ENCODE measurements at places on chromosomes 2 and 18.

DNA sequence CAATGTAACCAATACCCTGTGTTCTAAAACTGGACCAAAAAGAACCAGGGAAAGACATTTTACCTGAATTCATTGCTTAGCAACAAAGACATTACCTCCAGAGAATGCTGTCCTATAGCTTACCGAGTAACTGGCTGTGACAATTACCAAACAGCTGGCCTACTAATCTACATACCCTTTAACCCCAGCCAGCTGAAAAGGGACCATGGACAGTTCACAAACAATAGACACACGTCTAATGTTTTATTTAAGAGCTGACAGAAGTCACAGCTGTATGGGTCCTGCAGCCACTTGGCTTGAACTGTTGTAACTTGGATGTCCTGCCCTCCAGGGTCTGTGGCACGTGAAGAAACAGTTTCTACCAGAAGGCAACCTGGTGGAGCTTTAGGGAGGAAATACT lies 130.1 kb upstream of the EFEMP1 start:
- no peak for DNase-seq

DNA sequence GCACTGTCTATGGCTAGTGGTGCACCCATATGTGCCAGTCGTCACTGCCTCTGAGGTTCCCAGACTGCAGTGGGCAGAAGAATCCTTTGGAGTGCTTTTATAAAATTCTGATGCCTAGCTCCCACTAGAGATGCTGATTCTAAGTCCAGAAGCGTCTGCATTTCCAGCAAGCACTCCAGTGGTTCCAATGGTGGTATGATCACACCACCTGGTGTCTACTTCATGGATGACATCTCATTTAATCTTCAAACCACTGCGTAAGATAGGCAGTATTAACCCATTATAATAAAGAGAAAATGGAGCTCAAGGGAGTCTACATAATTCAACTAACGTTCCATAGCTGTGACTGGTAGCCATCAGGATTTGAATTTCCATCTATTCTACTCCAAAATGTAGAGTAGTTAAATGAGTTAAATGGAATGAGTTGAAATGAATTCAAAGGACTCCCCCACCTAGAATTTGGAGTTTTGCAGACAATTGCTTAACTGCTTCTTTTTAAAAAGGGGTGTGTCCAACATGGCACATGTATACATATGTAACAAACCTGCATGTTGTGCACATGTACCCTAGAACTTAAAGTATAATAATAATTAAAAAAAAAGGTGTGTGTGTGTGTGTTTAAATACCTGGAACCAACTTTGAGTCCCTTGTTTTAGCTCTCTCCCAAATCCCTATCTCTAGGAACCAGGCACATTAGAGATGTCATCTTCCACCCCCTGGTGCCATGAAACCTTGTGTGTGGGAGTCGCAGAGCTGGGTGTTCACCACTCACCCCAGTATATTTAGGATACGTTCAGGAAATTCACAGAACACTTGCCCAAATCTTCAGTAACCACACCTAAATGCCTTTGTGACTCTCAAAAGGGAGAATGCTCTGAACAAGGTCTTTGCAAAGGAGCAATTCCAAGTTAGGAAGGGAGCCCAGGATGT lies 14.1 kb downstream of the LAMA3 start:
- DNase-seq: peak; percentile 45

DNA sequence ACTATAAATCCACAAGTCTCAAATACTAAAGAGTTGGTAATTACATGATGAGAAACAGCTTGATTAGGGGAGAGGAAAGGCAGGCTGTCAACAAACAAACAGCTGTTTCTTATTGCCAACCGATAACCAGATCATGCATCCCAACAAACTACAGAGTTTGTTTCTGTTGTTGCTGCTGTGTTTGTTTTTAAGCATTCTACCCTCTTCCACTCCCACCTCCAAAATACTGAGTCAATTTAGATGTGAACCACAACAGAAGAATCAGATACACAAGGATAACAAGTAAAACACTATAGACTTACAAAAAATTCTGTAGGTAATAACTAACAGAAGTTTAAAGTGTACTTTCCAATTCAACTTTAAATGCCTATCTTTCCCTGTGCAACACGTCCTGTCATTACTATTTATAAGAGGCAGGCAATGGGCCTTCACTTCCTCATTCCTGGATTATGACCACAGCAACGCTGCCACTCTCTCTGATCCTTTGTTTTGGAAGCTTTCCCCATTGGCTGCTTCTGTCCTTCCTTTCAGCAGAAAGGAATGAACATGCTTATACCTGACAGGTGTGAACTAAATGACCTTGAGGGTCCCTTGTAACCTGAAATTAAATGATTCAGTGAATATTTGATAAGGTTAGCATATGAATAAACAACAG lies 152.0 kb downstream of the SRBD1 start:
- DNase-seq: peak; percentile 41

- DNase-seq: no peak
Observed at GRCh38 chr18:23504720-23505119, 1.4 kb downstream of the RMC1 start.

- no peak for DNase-seq
Observed at GRCh38 chr2:30628341-30628740, 178.9 kb downstream of the CAPN13 start.

GRCh38 chr2:190592831-190593230 lies 56.1 kb upstream of the NAB1 start:
- no peak for DNase-seq

- DNase-seq: no peak
Observed at GRCh38 chr2:151840216-151841046, 12.2 kb upstream of the ARL5A start.

- DNase-seq: no peak
Observed at GRCh38 chr18:11987527-11987926, 6.2 kb downstream of the IMPA2 start.

DNA sequence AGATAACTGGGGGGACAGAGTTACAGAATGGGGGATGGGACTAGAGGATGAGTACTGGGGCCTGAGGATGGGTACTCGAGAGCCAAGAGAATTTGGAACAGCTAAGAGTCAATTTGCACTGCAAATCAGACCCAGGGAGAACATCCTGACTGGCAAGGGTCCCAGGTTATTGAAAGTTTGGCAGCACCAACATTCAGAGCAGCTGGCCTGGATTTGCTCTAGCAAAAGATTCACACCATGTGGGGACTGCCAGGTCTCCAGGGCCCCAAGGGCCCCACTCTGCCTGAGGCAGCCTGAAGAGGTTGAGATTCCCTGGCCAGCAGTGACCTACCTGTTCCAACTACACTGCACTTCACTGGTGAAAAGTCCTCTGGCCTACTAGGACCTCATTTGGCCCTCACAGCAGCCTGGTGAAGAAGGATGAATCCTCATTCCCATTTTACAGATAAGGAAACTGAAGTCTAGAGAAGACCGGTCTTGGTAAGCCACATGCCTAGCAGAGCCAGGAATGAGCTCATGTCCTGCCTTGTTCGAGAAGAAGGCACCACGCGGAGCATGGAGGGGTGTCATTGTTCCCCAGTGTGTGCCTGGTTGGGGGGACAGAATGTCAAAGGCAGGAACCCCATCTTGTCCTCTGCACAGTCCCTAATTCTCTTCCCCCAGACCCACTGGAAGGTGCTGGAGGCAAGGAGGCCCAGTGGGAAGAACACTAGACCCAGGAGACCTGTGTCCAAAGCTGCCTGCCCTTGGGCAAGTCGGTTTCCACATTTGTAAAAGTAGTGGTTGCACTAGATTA lies 258.6 kb downstream of the TNS1 start:
- no peak for DNase-seq

DNA sequence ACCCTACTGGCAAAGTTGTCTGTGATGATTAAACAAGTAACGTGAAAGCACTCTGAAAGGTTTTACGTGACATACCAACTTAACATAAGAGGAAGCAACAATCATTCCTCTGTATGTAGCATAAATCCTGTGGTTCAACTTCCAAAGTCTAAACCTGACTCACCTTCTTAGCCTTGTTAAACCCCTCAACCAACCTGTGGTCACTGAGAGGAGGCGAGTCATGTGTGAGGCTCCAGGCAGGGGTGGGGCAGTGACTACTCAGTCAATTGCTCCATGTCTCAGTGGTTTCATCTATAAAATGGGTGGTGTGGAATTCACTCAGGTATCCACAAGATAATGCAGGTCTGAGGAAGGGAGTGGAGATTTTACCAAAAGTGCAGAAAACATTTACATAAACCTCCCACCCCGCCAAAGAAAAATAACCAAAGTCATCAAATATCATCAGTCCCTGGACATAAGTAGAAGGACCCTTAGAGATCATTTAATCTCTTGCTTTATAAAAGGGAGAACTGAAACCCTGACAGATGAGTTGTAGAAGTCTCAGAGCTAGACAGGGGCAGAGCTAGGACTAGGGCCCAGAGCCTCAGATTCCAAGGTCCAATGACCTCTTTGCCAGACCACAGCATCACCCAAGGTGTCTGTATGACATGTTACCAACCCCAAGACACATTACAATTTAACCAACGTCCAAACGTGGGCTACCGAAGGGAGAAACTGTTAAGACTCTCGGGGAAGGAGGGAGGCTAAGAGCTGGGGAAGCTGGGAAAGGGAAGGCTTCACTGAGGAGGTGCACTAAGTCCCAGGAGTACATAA lies 3.7 kb upstream of the PCBP1 start:
- no peak for DNase-seq

DNA sequence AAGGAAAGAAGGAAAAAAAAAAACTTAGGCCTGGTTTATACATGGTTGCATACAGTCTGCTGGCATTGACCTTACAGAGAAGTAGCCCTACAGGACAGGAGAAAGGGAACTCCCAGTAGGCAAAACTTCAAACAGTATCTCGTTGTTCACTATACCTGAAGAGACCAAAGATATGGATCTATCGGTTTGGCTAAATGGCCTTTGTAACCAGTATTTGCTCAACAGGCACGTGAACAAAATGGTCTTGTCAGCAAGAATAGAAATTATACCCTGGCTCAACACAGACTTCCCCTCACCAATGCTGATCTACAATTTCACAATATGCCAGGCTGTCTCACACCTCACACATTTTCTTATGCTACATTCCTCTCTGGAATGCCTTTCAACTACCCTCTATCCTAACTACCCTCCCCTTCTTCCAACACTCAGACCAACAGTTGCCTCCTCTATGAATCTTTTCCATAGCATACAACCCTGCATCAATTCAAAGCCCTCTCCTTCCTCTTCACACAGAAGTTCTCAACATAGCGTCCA lies 13.7 kb downstream of the HYCC2 start:
- DNase-seq: no peak
